Suppressor macrophage (primary cell): ENCODE measurements at places on chromosomes 4 and X.

- peak; percentile 10 for DNase-seq
Observed at GRCh38 chr4:2961811-2962441, 1.3 kb downstream of the NOP14 start.

- no peak for DNase-seq
Observed at GRCh38 chr4:159269956-159270355, 167.1 kb downstream of the RAPGEF2 start.

DNA sequence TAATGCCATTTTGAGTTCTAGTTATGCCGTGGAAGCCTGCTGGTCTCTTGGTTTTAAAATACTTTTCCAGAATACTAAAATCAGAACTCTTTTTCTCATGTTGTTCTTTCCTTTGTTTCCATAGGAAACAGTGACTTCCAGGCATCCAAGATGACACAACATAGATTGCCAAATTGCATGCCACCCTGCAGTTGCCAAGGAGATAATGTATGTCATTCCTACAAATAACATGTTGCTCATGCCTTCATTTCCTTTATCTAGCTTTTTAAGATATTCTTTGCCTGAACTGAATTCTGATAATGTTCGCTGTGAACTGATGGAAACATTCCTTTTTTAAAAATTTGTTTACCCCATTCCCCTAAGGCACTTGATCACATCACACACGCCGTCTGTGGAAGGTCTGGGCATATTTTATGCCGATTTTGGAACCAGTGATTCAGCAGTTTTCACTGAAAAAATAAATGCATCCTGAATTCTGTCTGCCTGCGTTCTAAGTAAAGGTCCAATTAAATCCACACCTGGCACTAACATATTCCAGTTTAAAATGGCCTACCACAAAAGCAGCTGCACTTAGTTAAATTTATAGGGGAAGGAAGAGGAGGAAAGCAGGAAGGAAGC lies 38.0 kb upstream of the COX7B2 start:
- DNase-seq: no peak

- DNase-seq: no peak
Observed at GRCh38 chr4:83002329-83002728, 8.3 kb downstream of the LIN54 start.

DNA sequence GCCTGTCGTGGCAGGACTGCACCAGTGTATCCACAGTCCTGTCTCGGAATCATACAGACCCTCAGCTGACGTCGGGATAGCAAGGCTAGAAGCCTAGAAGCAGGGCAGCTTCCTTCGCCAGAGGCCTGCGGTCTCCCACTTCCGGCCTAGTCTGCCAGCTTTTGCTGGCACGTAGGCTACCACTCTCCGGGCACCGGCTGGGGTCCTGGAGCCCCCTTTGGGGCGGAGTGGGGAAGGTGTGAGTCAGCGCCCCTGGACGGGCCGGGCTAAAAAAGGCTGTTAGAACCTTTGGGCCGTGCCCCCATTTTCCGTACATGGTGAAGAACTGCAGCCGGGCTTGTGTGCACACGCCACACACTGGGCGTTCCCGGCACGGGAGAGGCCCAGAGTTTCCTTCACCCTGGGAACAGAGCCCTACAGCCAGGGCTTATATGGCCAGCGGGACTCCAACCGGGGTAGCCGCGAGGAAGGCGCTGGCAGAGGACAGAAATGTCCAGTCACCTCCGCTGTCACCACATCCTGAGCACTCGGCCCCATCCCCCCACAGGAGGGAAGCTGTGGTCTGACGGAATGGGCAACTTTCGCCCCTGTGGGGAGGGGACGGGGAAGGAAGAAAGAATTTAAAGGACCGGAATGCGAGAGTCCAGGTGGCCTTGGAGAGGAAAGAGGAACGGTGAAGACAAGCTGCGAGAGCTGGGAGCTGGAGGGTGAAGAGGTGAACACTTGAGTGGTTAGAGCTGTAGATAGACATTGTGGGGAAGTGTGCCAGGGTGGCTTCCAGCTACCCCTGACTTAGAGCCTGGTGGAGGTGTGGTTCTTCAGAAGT lies 4.6 kb downstream of the MAGIX start:
- peak; percentile 79 for DNase-seq

DNA sequence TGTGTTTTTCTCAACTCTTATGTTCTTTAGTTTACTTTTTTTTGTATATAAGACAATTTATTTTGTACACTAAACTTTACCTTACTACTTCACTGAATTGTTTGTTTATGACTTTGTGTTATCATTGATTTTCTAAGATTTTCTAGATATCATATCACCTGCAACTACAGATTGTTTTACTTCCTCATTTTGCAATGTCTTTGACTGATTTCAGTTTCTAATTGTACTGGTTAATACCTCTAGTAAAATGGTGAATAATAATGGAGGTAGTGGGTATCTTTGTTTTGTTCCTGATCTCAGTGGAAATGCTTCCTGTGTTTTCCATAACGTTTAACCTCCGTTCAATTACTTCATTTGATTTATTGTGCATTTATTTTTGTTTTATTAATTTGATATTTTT lies 490.2 kb downstream of the TLL1 start:
- DNase-seq: no peak

DNA sequence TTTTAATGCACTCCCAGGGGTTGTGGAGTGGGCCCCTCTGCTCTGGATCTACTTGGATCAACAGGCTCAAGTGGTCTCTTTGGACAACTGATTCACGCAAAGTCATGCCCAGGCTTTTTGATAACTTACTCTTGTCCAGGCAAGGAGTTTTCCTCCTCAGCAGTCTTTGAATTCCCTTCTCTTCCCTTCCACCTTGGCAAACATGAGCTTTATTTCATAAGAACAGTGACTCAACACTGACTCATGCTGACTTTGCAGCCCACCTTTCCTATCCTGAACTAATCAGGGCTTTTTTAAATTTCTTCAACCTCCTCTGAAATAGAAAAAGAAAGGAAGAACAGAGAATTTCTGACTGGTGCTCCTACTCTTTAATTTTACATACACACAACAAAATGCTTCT lies 132.1 kb upstream of the LDB2 start:
- no peak for DNase-seq

DNA sequence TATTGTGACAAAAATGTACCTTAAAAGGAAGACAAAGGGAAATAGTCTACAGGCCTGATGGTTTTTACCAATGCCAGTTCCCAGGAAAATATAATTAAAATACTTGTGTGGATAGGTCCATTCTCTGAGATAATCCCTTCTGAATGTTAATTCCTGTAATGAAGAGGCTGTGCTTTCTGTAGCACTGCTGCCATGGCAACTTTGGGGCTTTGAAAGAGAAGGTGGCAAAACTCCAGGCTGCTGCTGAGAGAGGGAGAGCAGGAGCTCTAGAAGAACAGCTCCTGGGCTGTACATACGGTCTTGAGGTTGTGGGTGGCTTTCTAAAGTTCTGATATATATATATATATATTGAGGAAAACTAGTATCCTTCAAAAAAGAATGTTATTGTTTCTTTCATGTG lies 125.4 kb downstream of the PDLIM5 start:
- no peak for DNase-seq

GRCh38 chrX:138754861-138755260 lies 43.3 kb upstream of the FGF13 start:
- no peak for DNase-seq

DNA sequence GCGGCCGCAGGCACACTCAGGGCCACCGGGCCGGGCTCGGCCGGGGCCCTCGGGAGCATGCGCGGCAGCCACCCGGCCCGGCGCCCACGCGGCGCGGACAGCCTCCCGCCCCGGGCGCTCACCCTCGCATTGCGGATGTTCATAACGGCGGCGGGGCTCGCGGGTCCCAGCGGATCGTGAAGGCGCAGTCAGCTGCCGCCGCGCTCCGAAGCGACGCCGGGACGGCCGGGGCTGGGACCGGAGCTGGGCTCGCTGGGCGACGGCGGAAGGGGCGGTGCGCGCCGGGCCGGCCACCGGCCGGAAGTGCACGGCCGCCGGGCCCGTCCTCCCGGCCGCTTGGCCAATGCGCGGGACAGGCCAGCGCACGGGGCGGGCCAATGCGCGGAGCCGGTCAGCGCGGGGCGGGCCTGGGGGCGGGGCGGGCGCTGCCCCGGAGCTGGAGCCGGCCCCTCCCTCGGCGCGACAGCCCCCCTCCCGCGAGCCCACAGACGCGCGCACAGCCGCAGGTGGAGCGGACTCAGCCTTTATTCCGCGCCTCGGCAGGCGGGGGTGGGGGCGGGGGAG lies at the start of gene NAA10:
TSS of gene NAA10 (minus strand) at position 276 of the 564 bp plus-strand sequence. CDS start at position 143, 133 bp downstream.
- peak; percentile 92 for DNase-seq

- no peak for DNase-seq
Observed at GRCh38 chr4:111213531-111213930, 590.7 kb upstream of the PITX2 start.

GRCh38 chr4:81440949-81441348 lies 30.8 kb downstream of the RASGEF1B start:
- no peak for DNase-seq

DNA sequence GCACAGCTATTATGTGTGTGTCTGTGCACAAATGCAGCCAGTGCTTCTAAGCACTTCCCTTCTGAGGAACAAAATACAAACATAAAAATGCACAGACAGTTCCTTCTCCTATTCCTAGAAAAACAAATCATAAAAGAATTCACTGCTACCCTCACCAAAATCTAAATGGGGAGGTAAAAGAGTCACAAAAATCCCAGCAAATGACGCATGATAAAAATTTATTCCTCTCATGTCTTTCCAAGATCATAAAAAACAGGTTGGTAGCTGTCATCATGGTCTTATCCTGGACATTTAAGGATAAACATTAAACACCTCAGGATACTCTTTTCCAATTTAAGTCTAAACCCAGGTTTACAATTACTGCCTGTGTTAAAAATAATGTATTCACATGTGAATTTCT lies 124.9 kb downstream of the ADAMTS3 start:
- DNase-seq: no peak

- no peak for DNase-seq
Observed at GRCh38 chr4:112361181-112361791, 64.1 kb downstream of the ALPK1 start.

DNA sequence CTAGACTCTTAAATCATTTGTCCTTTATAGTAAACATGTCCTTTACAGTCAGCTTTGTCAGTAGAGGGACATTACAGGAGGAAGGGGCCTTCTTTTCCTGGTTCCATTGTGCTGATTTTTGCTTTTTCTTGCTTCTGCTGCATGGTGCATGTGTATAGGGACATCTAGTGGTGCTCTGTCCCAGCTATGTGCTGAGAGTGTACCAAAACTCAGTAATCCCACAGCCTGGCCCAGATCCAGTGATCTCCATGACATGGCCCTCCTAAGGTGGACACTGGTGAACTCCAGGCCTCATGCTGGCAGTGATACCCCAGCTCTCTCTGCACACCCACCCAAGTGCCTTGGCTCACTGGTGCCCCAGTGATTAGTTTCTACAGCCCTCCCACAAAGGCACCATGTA lies 45.2 kb downstream of the MAGEB17 start:
- DNase-seq: peak; percentile 30

- DNase-seq: peak; percentile 22
Observed at GRCh38 chrX:139823806-139824205, 109.0 kb downstream of the ATP11C start.

- DNase-seq: no peak
Observed at GRCh38 chr4:81427344-81427821, 44.3 kb downstream of the RASGEF1B start.

- no peak for DNase-seq
Observed at GRCh38 chrX:135453381-135453780, 31.6 kb downstream of the SMIM10L2A start.

GRCh38 chr4:56723201-56723605 lies 42.1 kb upstream of the HOPX start:
- DNase-seq: no peak
